Stimulated activated CD4-positive, alpha-beta T cell treated with anti-CD3 and anti-CD28 coated beads, Interleukin-1b, Interleukin-23, amount 100 ng/mL, for 1 hour (primary cell): ENCODE measurements at places on chromosomes 5 and 9.

DNA sequence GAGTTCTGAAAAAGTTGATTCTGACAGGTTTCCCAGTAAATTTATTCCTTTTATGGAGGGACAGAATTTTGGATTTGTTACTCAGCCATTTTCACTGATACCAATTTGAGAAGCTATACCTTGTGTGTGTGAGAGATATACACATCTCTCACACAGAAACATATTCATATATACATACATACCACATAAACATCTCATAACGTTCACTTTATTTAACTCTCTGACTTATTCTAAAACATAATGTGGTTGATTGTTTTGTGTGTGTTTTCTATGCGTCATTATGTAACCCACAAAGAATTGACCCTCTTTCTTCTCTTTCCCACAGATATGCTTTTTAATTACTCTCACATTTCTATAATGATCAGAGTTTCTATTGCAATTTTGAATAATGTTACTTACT, 570.8 kb upstream of the TLE4 start:
- no peak for DNase-seq

DNA sequence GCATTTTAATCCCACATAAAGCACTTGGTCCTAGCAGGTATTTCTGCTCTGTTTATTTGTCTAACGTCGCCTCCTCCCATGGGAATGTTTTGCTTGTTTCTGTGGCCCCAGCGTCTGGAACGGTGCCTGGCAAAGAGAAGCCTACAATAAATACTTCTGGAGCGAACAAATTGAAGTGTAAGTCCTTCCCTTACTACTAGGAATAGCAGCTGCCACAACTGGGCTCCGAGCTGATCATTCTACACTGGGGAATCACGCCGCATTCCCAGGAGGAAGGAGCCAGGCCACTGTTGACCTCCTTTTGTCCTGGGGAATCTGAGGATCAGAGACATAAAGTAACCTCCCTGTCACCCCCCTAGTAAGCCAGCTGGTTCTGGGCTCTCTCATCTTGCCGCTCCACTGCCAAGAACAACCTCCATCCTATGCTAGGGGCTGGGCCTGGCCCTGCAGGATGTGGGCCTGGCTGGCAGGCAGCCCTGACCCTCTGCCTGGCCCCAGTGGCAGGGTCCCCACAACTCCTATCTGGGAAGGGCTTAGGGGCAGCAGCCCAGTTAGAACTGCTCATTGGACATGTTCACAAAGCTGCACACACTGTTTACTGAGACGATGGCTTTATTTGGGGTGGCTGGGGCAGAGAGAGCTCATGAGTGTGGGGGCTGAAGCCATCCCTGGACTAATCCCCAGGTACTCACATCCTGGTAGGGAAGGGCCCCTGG, 82.8 kb downstream of the GTF3C4 start:
- DNase-seq, result no peak

DNA sequence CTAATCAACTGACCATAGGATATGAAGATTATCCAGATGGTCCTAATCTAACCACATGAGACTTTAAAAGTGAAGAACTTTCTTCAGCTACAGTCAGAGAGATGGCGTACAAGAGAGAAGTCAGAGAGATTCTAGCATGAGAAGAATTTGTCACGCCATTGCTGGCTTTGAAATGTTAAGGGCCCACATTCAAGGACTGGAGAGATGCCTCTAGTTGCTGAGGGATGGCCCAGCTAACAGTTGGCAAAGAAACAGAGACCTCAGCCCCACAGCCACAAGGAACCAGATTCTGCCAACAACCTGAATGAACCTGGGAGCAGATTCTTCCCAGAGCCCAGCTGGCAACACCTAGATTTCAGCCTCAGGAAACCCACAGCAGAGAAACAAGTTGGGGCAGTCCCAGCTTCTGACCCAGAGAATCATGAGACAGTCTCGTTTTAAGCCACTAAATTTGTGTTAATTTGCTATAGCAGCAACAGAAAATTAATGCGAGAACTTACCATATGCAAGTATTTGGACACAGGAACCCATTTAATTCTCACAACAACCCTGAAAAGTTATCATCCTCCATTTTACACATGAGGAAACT, 132.0 kb downstream of the MLLT3 start:
- DNase-seq, result no peak

DNA sequence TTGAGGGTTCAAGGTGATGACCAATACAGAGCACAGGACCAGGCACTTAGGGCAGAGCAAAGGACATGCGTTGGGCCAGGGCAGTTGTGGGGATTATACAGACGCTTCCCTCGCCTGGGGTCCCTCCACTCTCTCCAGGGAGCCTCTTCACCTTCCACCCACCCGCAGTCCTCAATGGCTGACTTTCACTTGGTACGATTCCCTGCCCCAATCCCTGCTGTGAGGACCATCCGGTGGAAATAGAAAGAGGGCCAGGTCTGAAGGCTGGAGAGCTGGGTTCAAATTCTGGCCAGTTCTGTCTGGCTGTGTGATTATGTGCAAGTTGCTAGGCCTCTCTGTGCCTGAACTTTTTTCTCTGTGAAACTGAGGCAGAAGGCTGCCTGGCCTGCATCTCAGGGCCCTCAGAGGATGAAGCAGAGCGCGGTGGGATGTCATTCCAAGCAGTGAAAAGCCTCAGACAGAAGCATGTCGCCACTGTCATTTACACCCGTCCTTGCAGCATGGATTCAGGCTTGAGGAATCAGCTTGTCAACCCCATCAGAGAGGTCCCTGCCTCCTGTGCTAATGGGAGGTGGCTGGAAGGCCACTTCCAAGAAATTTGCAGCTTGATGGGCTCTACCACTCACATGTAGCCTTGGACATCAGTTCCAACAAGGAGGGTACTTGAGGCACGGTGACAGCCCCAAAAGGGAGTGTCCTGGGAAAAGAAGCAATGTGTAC, 206.6 kb upstream of the IER5L start:
- no peak for DNase-seq

DNA sequence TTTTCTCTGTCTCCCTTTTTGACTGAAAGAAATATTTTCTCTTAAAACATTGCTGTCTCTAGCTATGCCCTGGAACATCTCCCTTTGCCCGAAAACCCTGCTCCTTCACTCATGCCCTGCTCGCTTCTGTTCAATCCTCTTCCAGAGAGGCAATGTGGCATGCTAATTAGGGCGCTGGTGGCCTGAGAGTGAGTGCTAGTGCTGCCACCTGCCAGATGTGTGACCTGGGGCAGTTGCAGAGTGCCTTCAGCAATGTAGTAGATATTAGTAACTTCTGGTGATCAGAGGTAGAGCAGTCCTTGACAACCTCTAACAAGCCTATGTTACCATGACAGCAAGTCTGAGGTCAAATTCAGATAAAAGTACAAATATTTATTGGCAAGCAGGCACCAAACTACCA, 119.5 kb upstream of the OSMR start:
- DNase-seq, result no peak

DNA sequence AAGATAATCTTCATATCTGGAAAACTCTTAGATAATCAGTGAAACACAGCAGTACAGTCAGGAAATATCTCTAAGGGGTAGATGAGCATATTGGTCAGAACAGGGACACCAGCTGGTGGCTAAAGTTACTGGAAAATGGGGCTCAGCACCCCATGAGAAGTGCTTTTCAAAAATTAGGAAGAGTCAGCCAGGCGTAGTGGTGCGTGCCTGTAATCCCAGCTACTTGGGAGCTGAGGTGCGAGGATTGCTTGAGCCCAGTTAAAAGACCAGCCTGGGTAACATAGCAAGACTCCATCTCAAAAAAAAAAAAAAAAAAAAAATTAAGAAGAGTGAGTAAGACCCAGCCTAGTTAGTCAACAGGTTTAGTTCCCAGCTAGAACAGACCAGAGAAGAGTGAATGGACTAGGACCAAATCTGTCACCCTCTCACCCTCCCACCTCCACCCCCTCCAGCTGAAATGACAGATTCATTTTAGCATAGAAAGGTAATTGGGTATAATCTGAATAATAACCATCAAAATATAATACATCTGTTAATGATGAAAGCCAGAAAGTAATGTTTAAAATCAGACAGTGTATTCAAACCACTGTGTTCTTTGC, 120.9 kb downstream of the CDC42SE2 start:
- no peak for DNase-seq

DNA sequence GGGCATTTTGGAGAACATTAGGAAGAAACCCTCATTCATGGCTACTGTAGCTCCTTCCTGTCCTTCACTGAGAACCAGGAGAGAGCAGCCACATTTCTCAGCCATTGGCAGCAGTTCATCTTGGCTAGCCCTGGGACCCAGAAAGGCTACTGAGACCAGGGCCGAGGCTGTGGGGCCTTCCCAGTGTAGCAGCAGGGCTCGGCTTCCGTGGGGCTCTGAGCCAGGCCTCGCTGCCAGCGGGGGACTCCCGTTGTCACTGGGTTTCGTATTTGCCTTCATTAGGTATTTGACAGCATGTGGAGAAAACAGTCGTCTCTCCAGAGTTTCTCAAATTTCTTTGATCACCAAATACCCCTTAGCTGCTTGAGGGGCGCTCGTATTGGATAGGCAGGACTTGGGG, 37.3 kb upstream of the PRDM12 start:
- no peak for DNase-seq

- DNase-seq, result no peak
Observed at GRCh38 chr5:120504057-120504456, 40.0 kb downstream of the PRR16 start.

DNA sequence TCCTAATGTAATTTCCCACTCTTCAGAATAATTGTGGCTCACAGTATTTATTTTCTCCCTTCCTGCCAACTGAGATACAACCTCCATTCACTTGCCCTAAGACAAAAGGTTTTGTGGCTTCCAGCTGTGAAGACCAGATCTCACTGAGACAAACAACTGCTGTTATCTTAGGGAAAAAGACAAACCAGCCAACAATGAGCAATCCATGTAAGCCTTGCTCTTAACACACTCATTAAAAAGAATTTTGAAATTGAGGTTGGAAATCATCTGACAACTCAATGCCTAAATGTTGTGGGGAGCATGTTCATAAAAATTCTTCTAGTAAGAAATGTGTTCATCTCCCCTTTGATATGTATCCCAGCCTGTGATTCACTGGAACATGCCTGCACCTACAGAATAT, 132.9 kb downstream of the ADAMTSL1 start:
- DNase-seq, result no peak

DNA sequence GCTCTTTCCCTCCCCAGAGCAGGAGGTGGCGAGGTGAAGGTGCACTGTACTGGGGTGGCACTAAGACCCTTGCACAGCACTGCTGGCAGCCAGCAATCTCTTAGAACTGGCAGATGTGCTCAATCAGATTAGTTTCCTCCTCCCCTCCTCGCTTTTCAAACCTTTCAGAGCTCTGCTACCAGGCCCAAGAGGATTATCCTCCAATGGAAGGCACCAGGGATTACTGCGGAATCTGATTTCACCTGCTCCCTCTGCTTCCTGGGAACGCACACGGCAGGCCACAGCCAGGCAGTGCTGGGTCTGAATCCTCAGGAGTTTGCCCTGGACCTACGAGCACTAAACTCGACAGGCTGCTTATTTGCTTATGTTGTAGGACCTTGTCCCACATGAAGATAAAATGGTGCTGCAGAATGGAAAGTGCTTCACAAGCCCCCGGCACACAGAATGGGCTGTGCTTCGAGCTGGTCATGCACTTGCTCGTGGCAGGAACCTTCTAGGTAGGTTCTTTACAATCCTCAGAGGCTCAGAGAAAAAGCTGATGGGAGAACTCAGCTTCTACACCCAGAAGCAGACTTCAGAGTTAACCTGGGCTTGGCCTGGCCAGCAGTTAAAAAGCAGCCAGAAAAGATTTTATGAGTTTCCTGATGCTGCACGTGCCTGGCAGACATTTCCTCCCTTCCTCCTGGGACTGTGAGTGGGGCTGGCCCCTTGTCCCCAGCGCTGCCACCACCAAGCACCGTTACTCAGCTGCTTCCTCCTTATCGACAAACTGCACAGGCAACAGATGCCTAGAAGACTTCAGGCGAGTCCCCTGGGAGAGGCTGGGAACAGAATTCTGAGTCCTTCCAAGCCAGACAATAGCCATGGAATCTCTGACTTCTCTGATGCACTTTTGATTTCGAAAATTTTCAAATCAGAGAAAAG, 33.1 kb downstream of the FABP6 start:
- DNase-seq, result no peak

DNA sequence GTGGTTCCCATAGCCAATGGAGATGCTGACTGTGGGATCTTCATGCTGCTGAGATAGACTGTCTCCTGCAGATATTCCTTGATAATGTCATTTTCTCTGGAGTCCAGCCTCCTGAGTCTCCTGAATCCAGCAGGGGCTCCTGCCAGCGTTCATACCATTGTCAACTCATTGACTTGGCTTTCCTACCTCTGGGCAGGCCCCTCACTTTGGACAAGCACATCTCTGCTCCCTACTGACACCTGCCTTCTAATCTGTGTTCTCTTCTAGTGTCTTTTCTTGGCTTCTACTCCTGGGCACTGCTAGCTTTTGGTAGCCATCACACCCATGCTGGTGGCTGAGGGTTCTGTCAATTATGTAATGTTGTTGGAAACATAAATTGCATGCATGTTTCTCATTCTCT, 138.0 kb downstream of the ADCY2 start:
- no peak for DNase-seq

- no peak for DNase-seq
Observed at GRCh38 chr5:79235261-79235633, 684 bp upstream of the JMY start.

DNA sequence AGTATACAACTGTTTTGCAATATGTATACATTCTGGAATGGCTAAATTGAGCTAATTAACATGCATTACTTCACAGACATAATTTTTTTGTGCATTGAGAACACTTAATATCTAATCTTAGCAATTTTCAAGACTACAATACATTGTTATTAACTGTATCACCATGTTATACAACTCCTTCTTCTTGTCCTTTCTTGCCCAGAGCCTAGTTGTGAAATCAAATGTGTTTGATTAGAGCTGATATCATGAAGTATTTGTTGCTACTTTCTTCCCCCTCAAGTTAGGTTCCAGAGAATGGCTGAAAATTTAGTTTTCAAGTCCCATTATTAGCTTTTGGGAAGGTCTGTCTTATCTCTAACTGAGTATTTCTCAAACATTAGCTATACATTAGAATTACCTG, 607.8 kb downstream of the PSAT1 start:
- no peak for DNase-seq

DNA sequence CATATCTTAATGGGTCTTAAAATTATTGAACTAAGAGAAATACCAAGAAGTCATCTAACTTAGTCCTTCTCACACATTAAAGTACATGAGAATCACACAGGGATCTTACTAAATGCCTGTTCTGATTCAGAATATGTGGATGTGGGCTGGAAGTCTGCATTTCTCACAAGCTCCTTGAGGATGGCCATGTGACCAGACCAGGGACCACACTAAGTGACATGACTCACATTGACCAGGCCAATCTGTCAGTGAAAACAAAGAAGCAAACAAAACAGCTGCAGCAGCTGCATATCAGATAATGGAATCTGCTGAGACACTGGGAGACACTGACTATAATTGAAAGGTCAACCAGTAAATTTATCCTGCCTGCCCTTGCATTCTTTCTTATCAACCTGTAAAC, 110.5 kb downstream of the ADAMTS12 start:
- DNase-seq, result no peak
